ENCODE measurements at places on chromosomes 7 and 10. TPM values are rescaled to one million over a fixed set of nuclear protein-coding genes. Genes with fewer than 3 reads are reported as not detected.

DNA sequence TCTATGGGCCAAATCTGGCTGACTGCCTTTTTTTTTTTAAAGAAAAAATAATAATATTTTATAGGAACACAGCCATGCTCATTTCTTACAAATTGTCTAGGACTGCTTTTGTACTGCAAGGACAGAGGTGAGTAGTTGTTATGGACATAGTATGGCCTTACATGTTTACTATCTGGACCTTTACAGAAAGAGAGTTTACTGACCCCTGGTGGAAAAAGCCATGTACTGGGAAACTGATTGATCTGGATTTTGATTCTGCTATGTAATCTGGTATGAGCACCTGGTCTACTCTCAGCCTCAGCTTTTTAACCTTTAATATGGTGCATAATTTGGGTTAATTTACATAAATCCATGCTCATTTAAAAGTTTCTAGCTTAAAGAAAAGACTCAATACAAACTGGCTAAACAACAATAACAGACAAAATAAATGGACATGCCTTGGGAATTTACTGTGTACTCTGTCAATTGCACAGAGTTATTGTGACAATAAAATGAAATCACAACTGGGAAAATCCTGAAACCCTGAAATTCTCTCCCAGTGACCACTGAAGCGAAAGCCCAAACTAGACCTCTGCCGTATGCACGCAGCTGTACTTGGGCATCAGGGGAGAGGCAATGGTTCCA lies 260.7 kb downstream of the BMPER start:
- H3K27me3 ChIP-seq, result no peaks in the 10 kb centered on the region
- H3K36me3 ChIP-seq, result no peaks in the 10 kb centered on the region
- DNase-seq, result peak; percentile 54
- no peak overlapping the region for H3K27ac ChIP-seq

Gene LRRTM3
- not detected for total RNA-seq

Gene ADAM22
- total RNA-seq, result 6.9 TPM

GRCh38 chr10:2900530-2900929 lies 166.8 kb upstream of the PFKP start:
- no peaks in the 10 kb centered on the region for H3K27me3 ChIP-seq
- H3K27ac ChIP-seq, result no peak overlapping the region
- H3K4me1 ChIP-seq, result no peaks in the 10 kb centered on the region
- DNase-seq, result no peak

- no peak overlapping the region for H3K4me3 ChIP-seq
- H3K27ac ChIP-seq, result no peak overlapping the region
- no peaks in the 10 kb centered on the region for H3K36me3 ChIP-seq
- no peaks in the 10 kb centered on the region for H3K27me3 ChIP-seq
- DNase-seq, result no peak
- H3K4me1 ChIP-seq, result no peaks in the 10 kb centered on the region
These were observed 195.0 kb upstream of the PRPS1L1 start for GRCh38 chr7:18222636-18223035.

Gene DPP6
- total RNA-seq, result not detected

- H3K27me3 ChIP-seq, result no peaks in the 10 kb centered on the region
- no peaks in the 10 kb centered on the region for H3K36me3 ChIP-seq
- H3K4me1 ChIP-seq, result no peaks in the 10 kb centered on the region
- no peak overlapping the region for H3K27ac ChIP-seq
- H3K4me3 ChIP-seq, result no peak overlapping the region
These were observed 13.0 kb downstream of the GALNT17 start for GRCh38 chr7:71144963-71145362.

DNA sequence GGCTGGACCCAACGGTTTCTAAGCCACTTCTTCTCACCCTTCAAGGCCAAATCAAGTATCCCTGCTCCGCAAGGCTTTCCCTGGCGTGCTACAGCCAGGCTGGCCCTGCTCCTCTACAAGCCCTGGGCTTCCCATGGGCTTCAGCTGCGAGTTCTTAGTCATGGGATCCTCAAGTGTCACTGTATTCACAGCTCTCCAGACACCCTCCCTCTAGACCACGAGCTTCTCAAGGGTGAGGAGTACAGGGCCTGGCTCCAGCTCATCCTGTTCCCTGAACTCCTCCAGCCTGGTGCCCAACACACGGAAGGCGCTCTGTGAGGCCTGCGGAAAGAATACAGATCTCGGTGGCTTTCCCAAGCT lies 38.8 kb downstream of the FAM53B start:
- no peak overlapping the region for H3K4me3 ChIP-seq
- peaks cover 24% of the 10 kb centered on the region for H3K4me1 ChIP-seq
- no peak for DNase-seq
- no peak overlapping the region for H3K27ac ChIP-seq
- H3K36me3 ChIP-seq, result no peaks in the 10 kb centered on the region
